ENCODE measurements at places on chromosomes 7 and 10. TPM values are rescaled to one million over a fixed set of nuclear protein-coding genes. Genes with fewer than 3 reads are reported as not detected.
A peak's percentile ranks its signal among the peaks of the same experiment; 100 is the strongest.

DNA sequence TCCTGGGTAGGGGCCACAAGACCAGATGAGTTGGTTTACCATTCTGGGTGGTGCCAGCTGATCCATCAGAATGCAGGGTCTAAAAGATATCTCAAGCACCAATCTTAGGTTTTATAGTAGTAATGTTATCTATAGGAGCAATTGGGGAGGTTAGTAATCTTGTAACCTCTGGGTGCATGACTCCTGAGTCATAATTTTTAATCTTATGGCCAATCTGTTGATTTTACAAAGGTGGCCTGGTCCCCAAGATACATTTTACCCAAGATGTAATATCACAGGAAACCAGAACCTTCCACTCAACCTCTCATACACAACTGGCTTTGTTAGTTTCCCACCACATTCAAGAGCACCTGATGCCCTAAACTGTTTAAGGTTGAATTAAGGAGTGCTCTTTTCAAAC, 79.5 kb downstream of the C1GALT1 start:
- no peak overlapping the region for H3K4me3 ChIP-seq
- DNase-seq = no peak
- H3K27me3 ChIP-seq = no peaks in the 10 kb centered on the region

GRCh38 chr10:57035310-57035709, 674.3 kb upstream of the ZWINT start:
- H3K27ac ChIP-seq = no peak overlapping the region
- H3K4me3 ChIP-seq = no peak overlapping the region
- no peaks in the 10 kb centered on the region for H3K36me3 ChIP-seq
- H3K27me3 ChIP-seq = no peaks in the 10 kb centered on the region

GRCh38 chr10:95675403-95676116, 18.2 kb downstream of the TCTN3 start:
- no peak overlapping the region for H3K27ac ChIP-seq
- H3K4me1 ChIP-seq = no peaks in the 10 kb centered on the region
- H3K27me3 ChIP-seq = no peaks in the 10 kb centered on the region
- H3K36me3 ChIP-seq = no peaks in the 10 kb centered on the region

DNA sequence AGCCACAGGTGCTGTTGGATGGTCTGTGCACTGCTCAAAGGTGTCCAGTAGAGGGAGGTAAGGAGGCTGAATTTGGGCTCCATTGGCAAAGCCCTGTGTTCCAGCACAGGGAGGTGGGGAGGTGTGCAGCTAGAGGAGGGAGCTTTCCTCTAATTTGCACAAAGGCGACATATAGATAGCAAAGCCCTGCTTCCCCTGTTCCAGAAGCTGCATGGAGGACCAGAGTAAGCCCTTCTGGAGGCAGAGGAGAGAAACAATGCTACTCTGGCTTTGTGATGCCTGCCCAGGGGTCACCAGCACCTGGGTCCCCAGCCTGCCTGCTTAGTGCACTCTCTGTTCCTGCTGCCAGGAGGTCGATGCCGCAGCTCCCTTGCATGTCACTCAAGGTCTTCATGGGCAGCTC, 3.4 kb upstream of the ARHGAP22 start:
- H3K4me3 ChIP-seq = no peak overlapping the region
- DNase-seq = peak; percentile 42
- no peak overlapping the region for H3K27ac ChIP-seq
- peaks cover 21% of the 10 kb centered on the region for H3K4me1 ChIP-seq
- H3K36me3 ChIP-seq = no peaks in the 10 kb centered on the region

- peak within 1 kb of the TSS; percentile 28 for H3K27ac ChIP-seq
- DNase-seq = peak; percentile 73
- H3K4me1 ChIP-seq = no peaks in the 10 kb centered on the region
- H3K4me3 ChIP-seq = peak within 1 kb of the TSS; percentile 48
- H3K27me3 ChIP-seq = no peaks in the 10 kb centered on the region
Measured at GRCh38 chr7:140403878-140404564, at the start of gene RAB19. Gene RAB19 (plus strand): TSS chr7:140404058. CDS start chr7:140407647, 3,589 bp downstream.

DNA sequence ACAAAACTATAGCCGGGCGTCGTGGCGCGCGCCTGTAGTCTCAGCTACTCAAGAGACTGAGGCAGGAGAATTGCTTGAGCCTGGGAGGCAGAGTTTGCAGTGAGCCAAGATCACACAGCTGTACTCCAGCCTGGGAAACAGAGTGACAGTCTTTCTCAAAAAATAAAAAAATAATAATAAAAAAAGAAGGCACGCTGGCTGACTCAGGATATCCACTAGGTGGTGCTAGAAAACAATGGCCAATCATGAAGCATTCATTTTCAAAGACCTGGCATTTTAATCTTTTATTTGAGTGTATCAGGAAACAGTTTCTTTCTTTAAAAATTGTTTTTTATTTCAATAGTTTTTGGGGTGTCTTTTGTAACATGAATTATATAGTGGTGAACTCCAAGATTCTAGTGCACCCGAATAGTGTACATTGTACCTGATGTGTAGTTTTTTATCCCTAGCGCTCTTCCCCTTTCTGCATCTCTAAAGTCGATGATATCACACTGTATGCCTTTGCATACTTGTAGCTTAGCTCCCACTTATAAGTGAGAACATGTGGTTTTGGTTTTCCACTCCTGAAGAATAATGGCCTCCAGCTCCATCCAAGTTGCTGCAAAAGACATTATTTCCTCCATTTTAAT, 88.6 kb downstream of the LYZL1 start:
- H3K27me3 ChIP-seq = no peaks in the 10 kb centered on the region
- no peak for DNase-seq
- no peak overlapping the region for H3K27ac ChIP-seq
- H3K4me1 ChIP-seq = no peaks in the 10 kb centered on the region

- H3K27me3 ChIP-seq = no peaks in the 10 kb centered on the region
- no peaks in the 10 kb centered on the region for H3K36me3 ChIP-seq
- H3K4me1 ChIP-seq = no peaks in the 10 kb centered on the region
- H3K4me3 ChIP-seq = no peak overlapping the region
- H3K27ac ChIP-seq = no peak overlapping the region
Measured at GRCh38 chr10:10326116-10326515, 691.6 kb upstream of the CELF2 start.

- H3K4me1 ChIP-seq = no peaks in the 10 kb centered on the region
- no peaks in the 10 kb centered on the region for H3K36me3 ChIP-seq
- H3K27me3 ChIP-seq = no peaks in the 10 kb centered on the region
- no peak overlapping the region for H3K4me3 ChIP-seq
- no peak overlapping the region for H3K27ac ChIP-seq
Measured at GRCh38 chr7:120941064-120941463, 9.5 kb upstream of the ING3 start.

DNA sequence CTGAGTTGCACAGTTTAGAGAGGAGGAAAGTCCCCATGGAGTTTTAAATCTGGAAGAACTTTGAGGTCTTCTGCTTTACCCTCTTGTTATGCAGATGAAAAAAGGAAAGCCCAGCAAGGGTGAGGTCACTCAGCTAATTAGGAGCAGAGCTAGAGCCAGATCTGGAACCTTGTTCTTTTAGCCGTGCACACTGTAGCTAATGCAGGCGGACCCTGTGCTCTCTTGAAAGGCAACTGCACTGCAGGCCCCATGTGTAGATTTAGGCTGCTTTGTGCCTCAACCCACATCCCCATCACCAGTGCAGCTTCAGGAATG, 63.4 kb downstream of the SYPL1 start:
- DNase-seq = no peak
- no peak overlapping the region for H3K27ac ChIP-seq
- H3K4me1 ChIP-seq = no peaks in the 10 kb centered on the region

JMJD1C gene
- total RNA-seq = 114 TPM

UBTD1 gene
- 71.2 TPM for total RNA-seq

NKX1-2 gene
- total RNA-seq = not detected

UTF1 gene
- not detected for total RNA-seq
